ENCODE measurements at places on chromosomes 16 and 17.

DNA sequence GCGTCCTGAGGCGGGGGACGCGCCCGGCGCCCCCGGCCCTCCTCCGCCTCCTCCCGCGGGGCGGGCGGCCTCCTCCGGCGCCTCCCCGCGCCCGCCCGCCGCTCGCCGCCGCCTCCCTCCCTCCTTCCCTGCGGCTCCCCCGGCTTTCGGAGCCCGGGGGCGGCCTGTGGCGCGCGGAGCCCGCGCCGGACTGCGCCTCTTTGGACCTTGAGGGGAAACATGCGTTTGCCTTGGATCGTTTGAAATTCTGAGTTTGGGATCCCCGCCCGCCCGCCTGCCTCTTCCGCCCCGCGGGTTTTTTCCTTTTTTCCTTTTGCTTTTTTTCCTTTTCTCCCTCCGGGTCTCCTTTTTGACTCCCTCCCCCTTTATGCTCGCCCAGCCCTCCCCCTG, 390 bp downstream of the ZNRF1 start:
- no peak for DNase-seq

- DNase-seq = no peak
Observed at GRCh38 chr16:2087748-2088631, 40.2 kb downstream of the TSC2 start.

DNA sequence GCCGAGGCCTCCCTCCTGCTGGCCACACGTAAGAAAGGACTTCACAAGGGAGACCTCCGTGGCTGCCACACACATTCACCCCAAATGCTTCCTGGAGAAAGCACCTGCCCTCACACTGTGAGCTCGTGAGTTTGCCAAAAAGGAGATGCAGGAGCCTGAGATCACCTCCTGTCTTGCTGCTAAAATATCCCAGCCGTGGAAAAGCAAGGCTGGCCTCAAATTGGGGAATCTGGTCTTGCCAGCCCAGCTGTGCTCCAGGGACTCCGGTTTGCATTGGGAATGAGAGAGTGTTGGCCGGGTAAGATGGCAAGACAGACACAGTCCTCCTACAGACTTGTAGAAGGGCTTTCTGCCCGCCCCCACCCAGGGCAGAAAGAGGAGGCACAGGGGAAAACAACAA, 13.8 kb downstream of the RBFOX3 start:
- no peak for DNase-seq

DNA sequence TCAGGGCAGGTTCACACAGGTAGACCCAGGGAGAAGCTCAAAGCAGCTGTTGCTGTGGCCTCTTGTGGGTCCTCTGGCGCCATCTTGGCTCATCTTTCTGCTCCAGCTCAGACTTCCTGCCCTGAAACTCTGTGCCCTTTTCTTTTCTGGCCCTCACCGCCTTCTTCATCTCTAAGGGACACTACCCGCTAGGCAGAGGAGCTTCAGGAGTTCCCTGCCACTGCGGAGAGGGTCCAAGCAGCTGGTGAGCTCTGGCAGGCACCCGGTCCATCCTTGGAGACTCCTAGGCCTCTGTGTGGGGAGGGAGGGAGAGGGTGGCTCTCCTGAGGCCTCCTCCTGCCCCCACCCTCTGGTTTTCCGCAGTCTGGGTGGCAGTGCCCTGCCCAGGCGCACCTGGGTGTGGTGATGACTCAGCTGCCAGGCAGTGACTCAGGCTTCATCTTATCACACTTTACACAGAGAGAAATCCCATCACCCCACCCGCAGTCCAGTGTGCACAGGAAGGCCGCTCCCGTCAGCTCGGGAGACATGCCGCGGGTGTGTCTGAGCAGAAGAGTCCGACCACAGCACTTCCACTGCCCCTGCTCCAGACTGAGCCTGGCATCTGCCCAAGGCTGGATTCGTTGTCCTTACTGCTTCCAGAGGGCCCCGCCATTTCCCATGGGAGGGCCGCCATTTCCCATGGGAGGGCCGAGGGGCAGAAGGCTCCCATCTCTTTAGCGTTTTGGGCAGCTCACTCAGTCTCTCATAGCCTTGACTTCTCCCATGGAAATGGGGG, 7.3 kb downstream of the NT5C start:
- DNase-seq = no peak

- DNase-seq = no peak
Observed at GRCh38 chr17:17254036-17254435, 17.1 kb upstream of the FLCN start.

- no peak for DNase-seq
Observed at GRCh38 chr17:40107522-40108174, 7.3 kb upstream of the NR1D1 start.

DNA sequence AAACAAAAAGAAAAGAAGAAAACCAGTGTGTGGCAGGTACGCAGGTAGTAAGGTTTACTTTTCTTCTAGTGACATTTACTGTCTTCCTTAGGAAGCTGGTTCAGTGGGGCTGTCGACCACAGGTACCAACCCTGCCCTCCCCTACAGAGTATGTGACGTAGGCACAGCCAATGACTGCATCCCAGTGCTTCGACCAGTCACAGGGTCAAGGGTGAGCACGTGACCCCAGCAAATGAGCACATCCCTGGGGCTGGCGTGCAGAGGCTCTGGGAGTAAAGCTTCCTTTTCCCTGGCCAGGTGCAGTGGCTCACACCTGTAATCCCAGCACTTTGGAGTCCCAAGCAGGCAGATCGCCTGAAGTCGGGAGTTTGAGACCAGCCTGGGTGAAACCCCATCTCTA, 38.9 kb upstream of the PLCG2 start:
- no peak for DNase-seq

Measured in fibroblast of skin of left biceps (primary cell).